Right atrium auricular region (tissue), 2 donors: ENCODE measurements at places on chromosomes 1 and 21. TPM values are rescaled to one million over a fixed set of nuclear protein-coding genes. Genes with fewer than 3 reads are reported as not detected.

The GPR61 gene
- 0.11 TPM for total RNA-seq

The SUSD4 gene
- total RNA-seq = 8.9 TPM

The CHTOP gene
- 50.1 TPM for total RNA-seq

The HSD3B1 gene
- not detected for total RNA-seq

The RHCE gene
- total RNA-seq = 0.28 TPM

The DIO1 gene
- total RNA-seq = not detected

The PCP4 gene
- 6.6 TPM for total RNA-seq

The C2CD2 gene
- total RNA-seq = 8.6 TPM

The CCDC185 gene
- not detected for total RNA-seq

The TARDBP gene
- 60.8 TPM for total RNA-seq

The SPRR3 gene
- total RNA-seq = not detected

The CCDC190 gene
- 0.33 TPM for total RNA-seq

The CCDC181 gene
- total RNA-seq = 0.37 TPM

The RGS8 gene
- not detected for total RNA-seq

The SLC37A1 gene
- 5.0 TPM for total RNA-seq

The SIK1 gene
- 3.9 TPM for total RNA-seq

The LCE3D gene
- not detected for total RNA-seq

The FCN3 gene
- total RNA-seq = 21.1 TPM

The BCAR3 gene
- 19.3 TPM for total RNA-seq

The OR2T2 gene
- total RNA-seq = not detected

The MANEAL gene
- 1.0 TPM for total RNA-seq

The BARHL2 gene
- not detected for total RNA-seq

The HUNK gene
- total RNA-seq = 0.20 TPM

The RSPO1 gene
- 6.3 TPM for total RNA-seq
